ENCODE measurements at places on chromosomes 7 and 10.

GRCh38 chr10:71638064-71638821 is 81.3 kb downstream of the C10orf105 start:
- DNase-seq: no peak

- peak; percentile 42 for DNase-seq
Observed at GRCh38 chr10:24344279-24344678, 135.3 kb downstream of the KIAA1217 start.

DNA sequence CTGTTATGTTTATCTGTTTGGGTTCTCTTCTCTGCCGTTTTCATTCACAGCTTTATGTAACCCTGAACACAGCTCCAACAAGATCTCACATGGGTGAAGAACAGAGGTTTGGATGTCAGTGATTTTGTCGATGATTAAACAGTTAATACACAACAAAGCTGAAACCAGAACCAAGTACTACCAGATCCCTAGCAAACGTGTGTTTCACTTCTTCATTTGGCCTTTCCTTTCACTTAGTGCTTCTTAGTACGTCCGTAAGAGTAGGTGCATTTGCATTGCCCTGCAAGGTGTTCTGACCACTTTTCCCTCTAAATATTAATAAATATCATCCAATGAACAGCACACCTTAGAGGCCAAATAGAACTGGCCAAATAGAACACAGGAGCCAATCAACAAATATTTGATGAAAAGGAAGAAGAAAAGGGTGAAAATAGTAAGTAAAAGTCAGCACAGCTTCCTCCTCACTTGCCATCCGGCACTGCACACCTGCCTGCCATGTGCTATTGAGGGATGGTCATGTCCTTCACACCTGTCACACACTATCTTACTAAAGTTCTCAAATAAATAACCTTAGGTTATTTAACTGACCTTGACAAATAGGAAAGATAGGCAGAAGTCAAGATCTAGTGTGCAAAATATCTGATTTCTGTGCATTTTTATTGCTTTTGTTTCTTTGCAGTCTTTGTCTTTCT is 252.6 kb upstream of the ANKRD30A start:
- no peak for DNase-seq

DNA sequence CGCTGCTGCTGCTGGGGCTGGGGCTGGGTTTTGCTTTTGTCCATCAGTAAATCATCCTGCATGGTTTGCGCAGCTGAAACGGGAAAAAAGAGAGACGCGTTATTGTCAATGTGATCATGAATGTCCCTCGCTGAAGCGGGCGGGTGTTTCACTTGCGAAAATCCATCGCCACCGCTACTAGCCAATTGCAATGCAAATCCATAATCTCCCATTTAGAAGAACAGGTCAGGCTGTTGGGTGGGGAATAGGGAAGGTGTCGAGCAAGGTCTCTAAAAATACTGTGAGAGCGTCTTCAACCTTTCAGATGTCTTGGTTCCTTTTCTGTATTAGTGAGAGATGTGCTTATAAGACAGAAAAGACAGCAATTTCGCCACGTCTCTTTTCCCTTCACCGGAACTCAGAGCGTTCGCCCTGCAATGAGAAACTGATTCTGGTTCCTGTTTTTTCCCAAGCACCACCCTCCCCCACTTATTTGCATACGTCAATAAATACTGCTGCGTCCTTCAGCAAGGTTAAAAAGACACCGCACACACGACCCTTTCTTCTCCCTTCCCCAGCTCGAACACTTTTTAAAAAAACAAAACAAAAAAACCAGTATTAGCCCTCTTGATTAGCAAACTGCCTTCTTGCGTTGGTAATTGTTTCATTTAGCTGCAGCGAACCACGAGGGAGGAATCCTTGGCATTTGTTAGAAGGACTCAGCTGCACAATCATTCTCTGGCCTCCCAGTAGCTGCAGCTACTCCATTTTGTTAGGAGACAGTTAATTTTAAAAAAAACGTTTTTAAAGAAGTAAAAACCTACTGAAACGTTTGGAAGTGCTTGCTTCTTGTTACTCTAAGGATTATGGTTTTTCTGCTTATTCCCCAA is 50.4 kb downstream of the CPEB3 start:
- DNase-seq: peak; percentile 29

GRCh38 chr7:24496036-24496435 is 77.2 kb upstream of the PALS2 start:
- DNase-seq: no peak

DNA sequence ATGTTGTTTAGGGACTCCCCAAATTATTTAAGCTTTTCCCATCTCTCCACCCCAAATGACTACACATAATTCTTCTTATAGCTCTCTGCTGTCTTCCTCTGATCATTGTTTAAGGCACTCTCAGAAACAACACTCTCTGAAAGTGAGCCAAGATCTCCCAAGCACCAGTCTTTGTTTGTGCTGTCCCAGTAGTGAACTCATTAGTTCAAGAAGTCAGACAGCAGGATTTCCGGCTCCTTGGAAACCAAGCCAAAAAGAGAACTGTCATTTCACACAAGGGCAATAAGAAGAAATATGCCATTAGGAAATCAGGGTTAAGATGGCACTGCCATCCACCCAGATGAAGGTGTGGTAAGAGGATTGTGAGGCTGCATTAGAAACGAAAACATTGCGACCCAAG is 83.1 kb downstream of the FZD1 start:
- peak; percentile 74 for DNase-seq

- DNase-seq: no peak
Observed at GRCh38 chr10:22429981-22430421, 84.7 kb downstream of the SPAG6 start.

DNA sequence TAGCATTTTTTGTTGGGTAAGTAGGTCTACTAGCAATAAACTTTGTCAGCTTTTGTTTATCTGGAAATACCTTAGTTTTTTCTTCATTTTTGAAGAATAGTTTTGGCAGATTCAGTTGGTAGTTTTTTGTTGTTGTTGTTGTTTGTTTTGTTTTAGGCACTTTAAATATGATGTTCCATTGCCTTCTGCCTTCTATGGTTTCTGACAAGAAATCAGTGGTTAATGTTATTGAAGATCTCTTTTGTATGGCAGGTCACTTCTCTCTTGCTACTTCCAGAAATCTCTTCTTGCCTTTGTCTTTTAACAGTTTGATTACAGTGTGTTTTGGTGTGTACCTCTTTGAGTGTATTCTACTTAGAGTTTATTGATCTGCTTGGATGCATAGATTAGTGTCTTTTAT is 41.8 kb upstream of the ZNF365 start:
- no peak for DNase-seq

DNA sequence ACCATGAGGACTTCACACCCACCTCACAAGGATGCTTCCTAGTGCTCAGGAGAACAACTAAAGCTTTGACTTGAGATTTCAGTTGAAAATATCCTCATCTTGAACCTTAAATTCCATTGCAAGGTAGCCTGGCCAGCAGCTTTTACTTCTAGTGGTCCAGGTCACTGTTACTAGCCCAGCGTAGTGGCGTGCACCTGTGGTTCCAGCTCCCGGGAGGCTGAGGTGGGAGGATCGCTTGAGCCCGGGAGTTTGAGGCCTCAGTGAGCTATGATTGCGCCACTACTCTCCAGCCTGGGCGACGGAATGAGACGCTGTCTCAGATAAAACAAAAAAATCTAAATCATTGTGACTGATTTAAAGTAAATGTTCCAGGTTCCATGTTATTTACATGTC is 28.3 kb upstream of the PRKAR1B start:
- no peak for DNase-seq

- DNase-seq: no peak
Observed at GRCh38 chr10:98323221-98324164, 55.5 kb upstream of the LOXL4 start.

All from glomerular endothelial cell (primary cell).